Body of pancreas (tissue), 4 donors: ENCODE measurements at places on chromosomes 5 and 9. TPM values are rescaled to one million over a fixed set of nuclear protein-coding genes. Genes with fewer than 3 reads are reported as not detected.

GRCh38 chr9:127503947-127504886, 52.9 kb downstream of the LRSAM1 start:
- no peaks in the 10 kb centered on the region for H3K4me1 ChIP-seq
- peak; percentile 85 for DNase-seq
- no peaks in the 10 kb centered on the region for H3K27me3 ChIP-seq
- peak overlapping the region; percentile 22 for H3K27ac ChIP-seq
- no peak overlapping the region for H3K4me3 ChIP-seq

- H3K4me3 ChIP-seq, result no peak overlapping the region
- peak overlapping the region; percentile 46 for H3K27ac ChIP-seq
- no peaks in the 10 kb centered on the region for H3K36me3 ChIP-seq
- no peaks in the 10 kb centered on the region for H3K27me3 ChIP-seq
These were observed 95.0 kb downstream of the NR6A1 start for GRCh38 chr9:124676159-124676551.

DNA sequence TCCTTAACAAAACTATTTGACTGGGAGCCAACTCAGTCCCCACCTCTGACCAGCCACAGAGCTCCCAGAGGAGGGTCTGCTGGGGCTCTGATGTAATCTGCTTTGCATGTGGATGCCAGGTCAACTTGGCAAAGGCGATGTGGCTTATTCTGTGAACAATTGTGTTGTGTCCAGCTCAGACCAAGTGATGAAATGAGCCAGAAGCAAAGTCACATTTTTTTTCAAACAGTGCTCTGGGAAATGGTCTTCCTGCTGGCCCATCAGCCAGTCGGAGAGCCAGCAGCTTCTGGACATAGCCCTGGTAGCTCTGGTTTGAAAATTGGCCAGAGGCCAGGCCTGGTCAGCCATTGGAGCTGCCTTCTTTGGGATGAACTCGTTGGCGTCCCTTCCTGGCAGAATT, 86.5 kb downstream of the ANGPTL2 start:
- no peaks in the 10 kb centered on the region for H3K36me3 ChIP-seq
- H3K4me1 ChIP-seq, result no peaks in the 10 kb centered on the region
- no peaks in the 10 kb centered on the region for H3K27me3 ChIP-seq
- peak overlapping the region; percentile 14 for H3K27ac ChIP-seq
- H3K4me3 ChIP-seq, result no peak overlapping the region

GRCh38 chr5:132417010-132417439, 47.5 kb downstream of the SLC22A5 start:
- peaks cover 69% of the 10 kb centered on the region for H3K4me1 ChIP-seq
- no peak overlapping the region for H3K4me3 ChIP-seq
- no peak for DNase-seq

DNA sequence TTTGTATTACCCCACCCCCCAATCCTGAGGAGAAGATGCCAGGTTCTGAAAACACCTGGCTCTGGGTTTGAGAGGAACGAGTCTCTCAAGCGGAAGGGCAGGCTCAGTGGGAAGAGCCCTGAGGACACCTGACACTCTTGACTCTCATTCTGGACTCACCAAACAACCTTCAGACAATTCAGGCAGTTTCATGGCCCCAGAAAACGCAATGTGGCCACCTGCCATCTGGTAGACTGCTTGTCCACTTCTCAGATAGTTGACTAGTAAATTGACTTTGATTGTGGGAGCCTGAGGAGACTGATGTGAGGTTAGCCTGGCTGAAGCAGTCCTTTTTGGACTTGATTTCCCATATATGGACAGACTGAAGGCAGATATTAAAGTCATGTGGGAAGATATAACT, 117.5 kb upstream of the FSTL4 start:
- H3K4me3 ChIP-seq, result no peak overlapping the region
- DNase-seq, result no peak
- no peaks in the 10 kb centered on the region for H3K27me3 ChIP-seq
- H3K27ac ChIP-seq, result no peak overlapping the region
- H3K4me1 ChIP-seq, result no peaks in the 10 kb centered on the region

DNA sequence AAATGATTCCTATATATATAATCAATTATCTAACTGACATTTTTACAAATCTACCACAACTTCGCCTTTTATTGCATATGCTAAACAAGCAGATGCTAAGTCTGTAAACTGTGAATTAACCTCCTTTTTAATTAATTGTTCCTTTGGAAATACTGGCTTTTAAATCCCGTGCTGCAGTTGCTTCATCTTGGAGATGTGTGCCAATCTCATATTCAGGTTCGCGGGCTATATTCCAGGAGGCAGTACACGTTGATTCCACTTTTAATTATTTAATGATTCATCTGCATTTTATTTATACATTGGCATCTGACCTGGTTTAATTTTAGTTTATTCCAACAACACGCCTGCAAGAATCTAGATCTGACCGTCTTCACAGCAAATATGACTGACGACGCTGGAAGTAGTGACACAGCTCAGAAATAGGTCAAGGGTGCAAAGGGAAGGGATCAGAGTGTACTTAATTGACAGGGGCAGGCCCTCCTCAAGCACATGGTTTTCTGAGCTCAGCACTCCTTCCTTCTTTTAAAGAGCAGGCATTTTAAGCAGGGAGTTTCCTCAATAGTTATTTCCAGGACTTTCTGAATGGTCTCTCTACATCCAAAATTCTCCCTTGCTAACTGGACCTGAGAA, 125.2 kb downstream of the GLIS3 start:
- H3K4me3 ChIP-seq, result no peak overlapping the region
- no peak overlapping the region for H3K27ac ChIP-seq
- no peaks in the 10 kb centered on the region for H3K4me1 ChIP-seq

Gene GFI1B
- total RNA-seq, result not detected

Gene DCTN4
- total RNA-seq, result 49.4 TPM
